Activated CD4-positive, alpha-beta T cell treated with anti-CD3 and anti-CD28 coated beads for 48 hours (primary cell): ENCODE measurements at places on chromosomes 11 and 22.
A peak's percentile ranks its signal among the peaks of the same experiment; 100 is the strongest.

DNA sequence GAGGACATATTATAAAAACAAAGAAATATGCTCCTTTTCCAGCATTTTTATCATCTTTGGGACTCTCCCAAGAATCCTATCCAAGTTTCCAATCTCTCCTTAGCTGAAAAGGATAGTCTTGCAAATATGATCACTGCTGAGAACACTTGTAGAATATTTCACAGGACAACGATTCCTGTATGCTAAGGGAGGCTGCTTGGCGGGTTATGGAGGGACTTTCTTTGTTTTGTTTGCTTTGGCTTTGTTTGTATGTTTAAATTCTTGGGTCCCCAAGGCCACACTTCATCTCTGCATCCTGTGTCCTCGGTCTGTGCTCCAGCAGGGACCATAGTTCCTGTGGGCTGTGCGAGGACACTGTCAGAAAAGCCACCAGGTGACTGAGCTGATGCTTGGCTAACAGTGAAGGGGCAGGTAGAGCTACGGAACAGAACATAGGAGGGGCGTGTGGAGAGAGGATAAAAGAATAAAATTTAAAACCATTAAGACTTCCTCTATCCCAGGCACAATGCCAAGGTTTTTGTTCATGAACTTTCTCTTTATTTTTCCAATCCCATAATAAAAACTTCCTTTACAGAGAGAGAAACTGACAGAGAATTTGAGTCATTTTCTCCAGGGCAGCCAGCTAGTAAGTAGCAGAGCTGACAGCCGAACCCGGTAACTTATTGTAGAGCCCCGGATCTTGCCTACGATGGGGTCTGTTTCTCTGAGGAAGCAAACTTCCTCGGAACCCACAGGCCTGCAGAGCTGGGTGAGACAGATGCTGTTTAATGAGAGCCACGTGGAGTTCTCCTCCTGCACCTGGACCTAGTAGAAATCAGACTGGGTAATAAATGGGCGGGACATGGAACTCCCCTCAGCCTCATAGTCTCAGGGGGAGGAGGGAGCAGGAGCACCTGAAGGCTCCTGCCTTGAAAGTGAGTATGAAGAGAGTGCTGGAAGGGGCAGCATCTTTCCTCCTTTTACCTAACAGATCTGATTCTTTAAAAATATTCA is at the start of gene IZUMO1R:
TSS of gene IZUMO1R (plus strand) at position 615 of the 993 bp plus-strand sequence. CDS start 1,057 bp downstream, outside the sequence.
- DNase-seq: no peak

- DNase-seq: no peak
Measured at GRCh38 chr11:33557201-33557600, 143.4 kb downstream of the C11orf91 start.

- DNase-seq: no peak
Measured at GRCh38 chr11:130653838-130654636, 205.6 kb downstream of the ADAMTS15 start.

DNA sequence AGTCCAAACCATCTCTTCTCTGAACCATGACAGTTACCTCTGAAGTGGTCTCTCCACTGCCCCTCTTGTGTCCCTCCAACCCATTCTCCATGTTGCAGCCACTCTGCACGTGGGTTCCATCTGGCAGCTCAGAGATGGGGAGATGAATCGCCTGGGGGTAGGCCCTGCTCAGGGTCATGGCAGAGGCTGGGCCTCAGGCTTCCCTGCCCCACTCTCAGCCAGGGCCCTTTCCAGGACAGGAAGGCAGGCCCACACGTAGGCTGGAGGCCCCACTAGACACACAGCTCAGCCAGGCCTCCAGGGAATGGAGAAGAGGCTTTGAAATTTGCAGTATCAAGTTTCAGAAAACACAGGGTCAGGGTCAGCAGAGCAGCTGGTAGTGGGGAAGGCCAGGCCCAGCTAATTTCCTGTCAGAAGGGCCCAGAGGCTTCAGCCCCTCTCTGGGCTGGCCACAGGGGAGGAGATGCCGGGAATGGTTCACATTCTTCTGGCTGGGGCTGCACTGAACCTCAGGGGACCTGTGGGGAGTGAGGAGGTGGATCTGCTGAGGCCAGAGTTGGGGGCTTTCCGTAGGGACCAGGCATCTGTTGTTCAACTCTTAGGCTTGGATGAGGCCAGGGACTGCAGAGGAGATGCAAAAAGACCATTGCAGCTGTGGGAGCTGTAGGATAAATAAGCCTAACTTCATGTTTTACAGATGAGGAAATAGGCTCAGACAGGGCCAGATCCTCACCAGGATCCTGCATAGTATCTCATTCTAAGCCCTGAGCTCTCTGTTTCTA is 101.6 kb downstream of the SWAP70 start:
- no peak for DNase-seq

GRCh38 chr11:2269601-2270321 is 627 bp downstream of the ASCL2 start:
- peak; percentile 65 for DNase-seq

DNA sequence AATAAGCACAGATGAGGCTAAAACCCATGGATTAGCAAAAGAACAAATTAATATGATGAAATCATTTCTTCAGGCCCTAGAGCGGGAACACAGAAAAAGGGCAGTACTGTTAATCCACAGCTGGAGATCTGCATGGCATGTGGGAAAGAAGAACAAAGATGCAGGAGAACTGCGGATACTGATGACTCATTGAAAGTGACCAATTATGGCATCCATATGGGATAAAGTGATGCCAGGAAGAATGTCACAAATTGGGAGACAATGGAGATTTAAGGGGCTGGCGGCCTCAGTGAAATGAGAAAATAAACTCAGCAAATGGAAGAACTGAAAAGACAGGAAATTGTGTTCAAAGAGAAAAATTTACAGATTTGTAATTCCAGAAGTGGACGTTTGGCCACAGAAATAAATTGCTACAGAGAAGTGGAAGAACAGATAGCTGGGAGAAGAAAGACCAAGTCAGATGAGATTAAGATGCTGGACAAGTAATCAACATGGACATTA is 39.4 kb downstream of the SIK3 start:
- DNase-seq: no peak

DNA sequence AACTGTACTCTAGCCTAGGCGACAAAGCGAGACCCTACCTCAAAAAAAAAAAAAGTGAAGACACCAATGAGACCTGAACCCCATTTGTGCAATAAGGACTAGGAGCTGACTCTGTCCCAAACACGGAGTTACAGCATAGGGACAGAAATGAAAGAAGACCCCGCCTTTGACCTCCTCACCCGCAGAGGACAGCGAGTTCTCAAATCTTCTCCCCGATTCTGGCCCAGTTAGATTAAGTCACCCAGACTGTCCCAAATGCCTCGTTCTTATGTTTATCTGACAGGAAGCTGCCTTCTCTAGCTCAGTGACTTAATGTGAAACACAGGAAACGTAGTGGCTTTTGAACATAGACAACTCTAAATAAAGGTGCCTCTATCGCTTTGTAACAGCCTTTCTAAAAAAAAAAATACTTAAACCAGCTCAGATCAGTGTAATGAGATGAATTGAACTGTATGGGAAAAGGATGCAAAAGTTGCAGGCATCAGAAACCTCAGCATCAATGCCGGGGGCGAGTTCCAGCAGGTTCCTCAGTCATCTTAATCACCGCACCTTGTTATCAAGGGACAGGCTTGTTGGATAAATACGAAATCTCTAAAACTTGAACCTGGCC is 10.6 kb downstream of the MYH9 start:
- DNase-seq: peak; percentile 58

GRCh38 chr11:128415539-128415938 is 171.8 kb downstream of the ETS1 start:
- no peak for DNase-seq

DNA sequence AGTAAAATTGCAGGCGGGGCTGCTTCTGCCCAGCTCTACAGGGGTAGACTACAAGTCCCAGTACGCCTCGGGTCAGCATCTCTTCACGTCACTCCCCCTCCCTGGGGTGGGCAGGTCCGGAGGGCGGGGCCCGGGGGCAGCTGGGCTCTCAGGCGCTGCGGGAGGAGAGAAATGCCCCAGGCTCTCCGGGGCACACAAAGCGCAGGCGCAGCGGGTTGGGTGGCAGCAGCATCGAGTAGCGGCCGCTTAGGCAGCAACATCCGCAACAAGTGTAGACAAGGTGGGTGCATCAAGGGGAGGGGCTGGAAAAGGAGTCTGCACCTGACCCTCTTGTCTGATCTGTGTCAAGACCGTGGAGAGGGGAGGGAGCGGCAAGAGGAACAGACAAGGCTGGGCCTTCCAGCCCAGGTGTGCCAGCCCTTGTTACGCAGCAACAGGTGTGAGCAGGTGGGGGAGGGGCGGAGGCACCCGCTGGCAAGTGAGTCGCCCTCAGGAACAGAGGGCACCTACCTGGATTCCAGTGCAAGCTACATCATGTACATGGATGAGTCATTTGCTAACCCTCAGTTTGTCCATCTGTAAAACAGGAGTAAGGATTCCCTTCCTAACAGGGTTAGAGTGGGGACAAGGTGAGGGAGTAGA is 1.2 kb downstream of the PLEKHB1 start:
- DNase-seq: peak; percentile 94

DNA sequence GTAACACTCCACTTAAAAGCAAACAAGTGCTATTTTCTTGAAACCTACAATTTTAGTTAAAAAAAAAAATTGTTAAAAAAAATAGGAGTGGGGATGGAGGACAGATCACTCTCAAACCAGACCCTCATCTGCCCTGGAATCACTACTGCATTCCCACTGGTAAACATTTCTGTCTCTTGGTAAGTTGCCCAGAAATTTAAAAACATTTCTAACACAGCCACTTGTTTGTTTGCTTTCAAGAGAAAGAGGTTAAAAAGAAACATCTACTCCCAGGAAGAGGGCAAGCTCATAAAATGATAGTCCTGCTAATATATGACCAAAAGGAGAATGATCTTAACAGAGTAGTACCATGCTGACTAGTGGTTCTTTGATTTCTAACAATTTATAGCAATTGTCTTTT is 83.3 kb downstream of the SGSM3 start:
- DNase-seq: no peak

- peak; percentile 84 for DNase-seq
Measured at GRCh38 chr22:19717691-19718455, 3.6 kb downstream of the SEPTIN5 start.

DNA sequence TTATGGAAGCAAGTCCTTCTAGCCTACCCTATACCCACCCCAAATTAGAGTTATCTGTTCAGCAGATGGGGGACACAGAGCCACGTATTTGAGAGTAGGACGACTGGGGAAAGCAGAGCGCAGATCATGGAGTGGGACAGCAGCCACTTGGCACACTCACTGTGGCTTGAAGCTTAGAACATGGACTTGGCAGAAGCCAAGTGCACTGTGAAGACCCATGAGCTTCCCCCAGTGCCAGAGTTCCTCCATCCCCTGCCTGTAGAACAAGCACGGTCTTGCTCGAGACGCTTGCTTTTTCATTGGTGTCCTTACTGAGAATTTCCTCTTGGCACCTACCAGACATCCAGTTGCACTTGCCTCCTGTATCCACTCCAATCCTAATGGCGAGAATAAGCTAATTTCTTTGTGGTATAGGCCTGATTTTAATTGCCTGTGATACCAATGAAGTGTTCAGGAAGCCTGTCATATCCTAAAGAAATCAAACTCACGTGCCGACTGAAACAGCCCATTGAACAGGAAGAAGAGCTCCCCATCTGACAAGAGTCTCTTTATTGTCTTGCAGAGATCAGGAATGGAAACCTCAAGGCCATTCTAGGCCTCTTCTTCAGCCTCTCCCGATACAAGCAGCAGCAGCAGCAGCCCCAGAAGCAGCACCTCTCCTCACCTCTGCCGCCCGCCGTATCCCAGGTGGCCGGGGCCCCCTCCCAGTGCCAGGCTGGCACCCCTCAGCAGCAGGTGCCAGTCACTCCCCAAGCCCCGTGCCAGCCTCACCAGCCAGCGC is 166.9 kb downstream of the NAV2 start:
- no peak for DNase-seq

GRCh38 chr22:38740116-38740723 is 15.6 kb downstream of the SUN2 start:
- no peak for DNase-seq

DNA sequence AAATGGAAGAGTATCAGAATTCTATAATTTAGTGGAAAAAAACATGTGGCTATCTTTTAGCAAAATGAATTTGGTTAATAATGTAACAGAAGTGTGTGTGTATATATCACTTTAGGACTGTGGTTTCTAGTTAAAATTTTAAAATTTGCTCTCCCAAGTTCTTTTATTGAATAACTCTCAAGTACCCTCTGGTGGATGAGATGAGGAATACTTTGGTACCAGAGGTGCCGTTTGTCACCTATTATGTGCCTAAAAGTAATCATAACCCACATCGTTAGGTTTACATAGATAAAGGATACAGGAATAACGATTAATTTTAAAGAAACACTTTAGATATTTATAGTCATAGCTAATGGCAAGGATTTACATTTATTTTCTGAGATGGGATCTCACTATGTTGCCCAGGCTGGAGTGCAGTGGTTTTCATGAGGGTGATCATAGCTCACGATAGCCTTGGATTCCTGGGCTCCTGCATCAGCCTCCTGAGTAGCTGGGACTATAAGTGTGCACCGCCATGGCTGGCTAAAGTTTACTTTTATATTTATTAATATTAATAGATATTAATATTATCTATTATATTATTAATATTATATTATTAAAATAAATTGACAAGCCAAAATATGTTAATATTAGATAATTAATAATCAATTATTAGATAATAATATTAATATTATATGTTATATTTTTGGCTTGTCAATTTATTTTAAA is 66.7 kb upstream of the CAPRIN1 start:
- DNase-seq: no peak

- no peak for DNase-seq
Measured at GRCh38 chr11:129598378-129598777, 217.3 kb upstream of the TMEM45B start.

DNA sequence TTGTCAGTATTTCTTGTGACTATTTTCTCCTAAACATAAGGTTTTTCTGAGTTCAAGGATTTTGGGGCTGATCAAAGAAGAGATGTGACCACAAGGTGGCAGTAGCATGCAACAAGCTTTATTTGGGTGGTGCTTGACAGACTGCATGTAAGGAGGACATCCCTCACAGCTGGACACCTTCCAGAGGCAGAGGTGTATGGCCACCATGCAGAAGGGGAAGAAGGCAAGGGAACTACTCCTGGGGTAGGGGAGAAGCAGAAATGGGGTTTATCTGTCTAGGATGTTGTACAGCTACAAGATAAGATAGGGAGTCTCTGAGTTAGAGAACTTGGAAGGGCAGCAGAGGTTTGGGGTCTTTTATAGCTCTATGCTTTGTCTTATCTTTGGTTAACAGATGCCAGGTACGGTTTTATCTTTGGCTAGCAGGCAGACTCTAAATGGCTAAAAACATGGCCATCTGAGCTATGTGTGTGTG is 5.1 kb upstream of the BIRC2 start:
- peak; percentile 79 for DNase-seq

DNA sequence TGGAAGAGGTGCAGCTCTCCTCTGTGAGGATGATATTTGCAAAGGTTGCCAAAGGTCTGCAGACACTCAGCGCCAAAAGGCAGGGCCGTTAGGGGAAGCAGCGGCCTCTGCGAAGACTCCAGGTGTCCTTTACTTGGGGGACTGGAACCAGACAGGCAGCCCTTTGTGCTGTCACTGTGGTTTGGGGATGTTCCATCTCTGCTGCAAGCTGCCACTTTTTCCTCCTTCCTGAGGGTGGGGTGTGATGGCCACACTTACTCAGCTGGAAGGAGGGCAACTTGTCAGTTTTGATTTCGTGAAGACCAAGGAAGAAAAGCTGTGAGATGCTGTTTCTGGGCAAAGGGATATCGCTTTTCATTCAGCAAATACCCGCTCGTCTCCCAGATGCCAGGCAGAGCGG is 96.5 kb upstream of the PRR5 start:
- no peak for DNase-seq

- peak; percentile 94 for DNase-seq
Measured at GRCh38 chr22:41285441-41285819, 557 bp downstream of the RANGAP1 start.

GRCh38 chr22:20083157-20083890 is 3.3 kb downstream of the DGCR8 start:
- no peak for DNase-seq
